ENCODE measurements at places on chromosomes 2 and 18.

DNA sequence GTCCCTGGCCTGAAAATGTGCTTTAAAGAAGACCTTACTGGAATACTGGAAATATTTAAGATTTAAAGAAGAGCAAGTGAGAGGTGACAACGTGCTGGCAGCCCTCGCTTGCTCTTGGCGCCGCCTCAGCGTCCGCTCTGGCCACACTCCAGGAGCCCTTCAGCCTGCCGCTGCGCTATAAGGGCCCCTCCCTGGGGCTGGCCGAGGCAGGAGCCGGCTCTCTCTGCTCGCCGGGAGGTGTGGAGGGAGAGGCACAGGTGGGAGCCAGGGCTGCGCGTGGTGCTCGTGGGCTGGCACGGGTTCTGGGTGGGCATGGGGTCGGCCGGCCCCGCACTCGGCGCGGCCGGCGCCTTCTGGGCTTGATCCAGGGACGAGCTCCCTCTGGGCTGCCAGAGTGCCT, 2.9 kb upstream of the COQ10B start:
- no peak for DNase-seq

DNA sequence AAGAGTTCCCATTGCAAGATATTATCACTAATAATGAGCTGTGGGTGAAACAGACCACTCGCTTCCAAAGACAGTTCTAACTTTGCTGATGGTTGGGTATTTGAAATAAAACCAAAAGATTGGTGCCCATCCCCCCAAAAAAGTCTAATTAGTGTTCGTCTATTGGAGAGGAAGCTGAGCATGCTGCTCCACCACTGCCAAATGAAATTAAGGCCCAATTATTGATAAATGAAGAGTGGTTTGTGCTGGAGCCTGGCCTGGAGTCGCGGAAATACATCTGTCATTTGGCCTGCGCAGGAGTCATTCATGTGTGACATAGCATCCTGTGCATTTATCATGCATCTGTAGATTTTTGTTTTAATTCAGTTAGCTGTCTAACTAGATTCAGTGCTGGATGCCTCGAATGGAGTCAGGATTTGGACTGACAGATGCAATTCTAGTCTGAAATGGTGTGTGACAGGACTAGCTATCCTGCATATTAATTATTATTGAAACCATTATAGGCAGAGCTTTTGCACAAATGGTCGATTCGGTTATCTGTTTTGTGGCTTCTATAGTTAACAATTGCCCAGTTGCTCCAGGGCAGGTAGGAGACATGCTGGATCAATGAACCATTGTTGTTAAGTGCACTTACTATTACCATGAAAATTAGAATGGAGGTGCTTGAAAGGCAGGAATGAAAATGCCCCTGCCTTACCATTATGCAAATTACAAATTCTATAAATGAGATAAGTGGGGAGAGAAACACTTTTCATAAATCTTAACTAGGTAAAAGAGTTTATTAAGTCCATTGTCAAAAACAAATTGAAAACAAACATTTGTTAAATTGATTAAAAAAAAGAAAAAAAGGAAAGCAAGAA, 450.4 kb upstream of the TCF4 start:
- DNase-seq, result no peak

- DNase-seq, result no peak
Observed at GRCh38 chr2:70002241-70002899, 40.9 kb upstream of the ASPRV1 start.

- DNase-seq, result no peak
Observed at GRCh38 chr2:241817126-241817820, 8.3 kb downstream of the NEU4 start.

GRCh38 chr2:6749962-6750361, 115.7 kb downstream of the CMPK2 start:
- DNase-seq, result no peak

GRCh38 chr2:201266629-201267028, 6.3 kb downstream of the CASP8 start:
- no peak for DNase-seq

- no peak for DNase-seq
Observed at GRCh38 chr18:13137670-13138419, 80.7 kb upstream of the LDLRAD4 start.

DNA sequence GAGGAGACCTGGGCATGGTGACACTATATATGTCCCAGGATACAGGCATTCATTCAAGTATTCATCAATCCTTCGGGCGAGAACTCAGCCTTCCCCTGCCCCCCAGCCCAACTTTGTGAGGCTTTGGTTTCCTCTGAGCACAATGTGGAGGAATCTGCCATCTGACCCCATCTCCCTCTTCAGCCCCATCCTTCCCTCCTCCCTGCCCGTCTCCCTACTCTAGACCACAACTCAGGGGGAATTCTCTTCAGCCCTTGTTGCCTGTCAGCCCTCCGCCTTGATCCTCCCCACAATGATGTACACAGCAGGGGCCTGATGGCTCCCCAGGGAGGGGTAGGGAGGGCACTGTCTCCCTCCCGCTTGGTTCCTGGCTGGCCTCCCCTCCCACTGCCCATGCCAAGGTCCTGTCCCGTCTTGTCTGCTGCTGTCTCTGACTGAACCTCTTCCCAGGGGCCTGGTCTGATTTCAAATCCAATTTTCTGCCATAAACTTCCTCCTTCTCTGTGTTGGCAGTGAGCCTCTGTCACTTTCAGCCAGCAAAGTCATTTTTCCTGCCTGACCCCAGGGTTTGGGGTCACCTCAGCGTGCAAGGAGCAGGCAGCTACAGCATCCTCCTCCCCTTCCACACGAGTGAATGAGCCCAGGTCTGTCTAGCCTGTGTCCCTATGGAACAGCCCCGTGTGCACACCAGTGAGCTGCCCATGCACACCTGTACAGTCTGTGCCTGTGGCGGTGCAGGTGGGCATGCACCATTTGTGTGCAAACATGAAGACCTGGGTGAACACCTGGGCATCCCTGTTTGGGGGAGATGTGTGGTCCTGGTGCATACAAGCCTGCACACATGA, 197.3 kb downstream of the CELF4 start:
- DNase-seq, result no peak

DNA sequence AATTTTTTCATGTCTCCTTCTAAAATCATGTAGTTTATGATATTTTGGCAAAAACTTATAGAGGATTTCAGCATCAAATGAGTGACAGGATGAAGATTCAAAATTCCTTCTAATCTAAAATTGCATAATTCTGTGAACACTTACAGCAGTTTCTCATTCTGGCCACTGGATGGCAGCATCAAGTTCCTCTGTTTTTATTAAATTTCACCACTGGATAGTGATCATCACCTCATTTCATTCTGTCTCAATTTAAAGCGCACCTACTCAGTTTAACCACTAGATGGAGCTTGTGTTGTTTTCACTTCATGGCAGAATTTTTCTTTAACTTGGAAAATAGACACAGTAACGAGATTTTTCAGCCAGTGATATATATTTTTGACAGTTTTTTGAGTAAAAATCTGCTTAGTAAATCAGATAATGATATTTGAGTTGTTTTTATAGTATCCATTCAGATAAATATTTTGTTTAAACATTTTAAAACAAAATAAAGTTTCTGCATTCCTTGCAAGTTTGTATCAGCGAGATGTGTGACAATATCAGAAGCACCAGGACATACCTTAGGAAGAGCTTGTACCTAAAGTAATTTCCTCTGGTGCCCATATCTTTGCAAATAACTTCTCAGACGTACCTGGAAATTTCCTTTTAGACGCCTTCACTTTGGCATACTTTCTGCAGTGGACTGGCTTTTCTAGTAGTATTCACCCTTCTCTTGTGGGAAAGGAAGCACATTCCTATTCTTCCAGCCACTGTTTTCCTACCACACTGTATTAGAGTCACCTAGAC, 94.7 kb upstream of the ARHGAP15 start:
- DNase-seq, result peak; percentile 87

DNA sequence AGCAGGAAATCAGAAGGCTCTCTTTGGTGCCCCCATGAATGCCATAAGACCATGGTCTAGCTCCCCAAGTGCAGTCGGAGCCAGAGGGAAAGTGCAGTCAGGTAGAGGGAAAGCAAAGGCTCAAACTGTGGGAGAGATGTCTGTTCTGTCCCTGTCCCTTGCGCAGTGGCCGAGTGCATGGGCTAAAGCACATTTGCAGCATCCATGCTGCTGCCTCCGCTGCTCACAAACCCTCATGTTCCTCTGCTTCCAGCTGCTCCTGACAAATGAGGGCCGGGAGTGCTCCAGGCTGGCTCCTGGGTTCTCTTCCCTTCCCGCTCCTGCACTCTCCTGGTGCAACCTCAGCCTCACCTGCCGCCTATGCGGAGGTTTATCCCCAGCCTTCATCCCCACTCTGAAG, 34.2 kb downstream of the SCTR start:
- no peak for DNase-seq

Data from HFFc6 (cell line).